ENCODE measurements at places on chromosomes 1 and 21.
A peak's percentile ranks its signal among the peaks of the same experiment; 100 is the strongest.

DNA sequence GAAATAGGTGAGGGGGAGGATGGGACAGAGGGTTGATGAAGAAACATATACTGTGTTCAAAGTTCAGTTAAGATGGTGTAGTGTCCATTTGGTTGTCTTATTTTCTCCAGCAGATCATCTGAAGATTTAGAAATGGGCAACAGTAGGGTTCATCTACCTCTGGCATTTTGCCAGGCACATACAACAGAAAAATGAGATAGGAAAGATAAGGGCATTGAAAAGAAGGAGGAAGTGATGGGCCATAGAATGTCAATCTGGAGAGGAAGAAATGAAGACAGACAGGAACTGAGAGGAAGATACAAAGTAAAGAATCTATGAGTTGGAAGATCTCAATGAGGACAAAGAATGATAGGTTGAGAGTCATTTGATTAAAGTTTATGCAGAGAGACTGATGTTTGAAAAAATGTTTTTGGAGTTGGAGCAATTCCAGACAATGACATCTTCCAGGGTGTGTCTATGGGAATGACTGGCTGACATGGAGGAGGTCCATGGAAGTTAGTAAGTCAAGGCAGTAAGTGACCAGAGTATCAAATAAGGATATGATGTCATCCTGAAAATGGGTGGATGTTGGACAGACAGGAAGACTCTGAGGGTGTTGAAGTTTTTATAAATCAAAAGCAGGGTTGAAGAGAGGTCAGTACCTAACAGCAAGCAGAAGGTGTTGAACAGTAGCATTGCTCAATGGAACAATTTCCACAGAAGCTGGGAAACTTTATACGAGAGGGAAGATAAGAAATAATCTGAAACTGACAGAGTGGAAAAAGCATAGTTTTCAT is 18.7 kb upstream of the CD55 start:
- DNase-seq, result no peak

DNA sequence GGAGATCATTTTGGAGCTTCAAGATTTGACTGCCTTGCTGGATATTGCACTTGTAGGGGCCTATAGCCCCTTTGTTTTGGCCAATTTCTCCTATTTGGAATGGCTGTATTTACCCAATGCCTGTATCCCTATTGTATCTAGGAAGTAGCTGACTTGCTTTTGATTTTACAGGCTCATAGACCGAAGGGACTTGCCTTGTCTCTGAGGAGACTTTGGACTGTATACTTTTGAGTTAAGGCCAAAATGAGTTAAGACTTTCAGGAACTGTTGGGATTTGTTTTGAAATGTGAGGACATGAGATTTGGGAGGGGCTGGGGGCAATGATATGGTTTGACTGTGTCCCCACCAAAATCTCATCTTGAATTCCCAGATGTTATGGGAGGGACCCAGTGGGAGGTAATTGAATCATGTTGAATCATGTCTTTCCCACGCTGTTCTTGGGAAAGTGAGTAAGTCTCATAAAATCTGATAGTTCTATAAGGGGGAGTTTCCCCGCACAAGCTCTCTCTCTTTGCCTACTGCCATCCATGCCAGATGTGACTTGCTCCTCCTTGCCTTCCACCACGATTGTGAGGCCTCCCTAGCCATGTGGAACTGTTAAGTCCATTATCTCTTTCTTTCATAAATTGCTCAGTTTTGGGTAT is 276.1 kb downstream of the LMX1A start:
- DNase-seq, result no peak

DNA sequence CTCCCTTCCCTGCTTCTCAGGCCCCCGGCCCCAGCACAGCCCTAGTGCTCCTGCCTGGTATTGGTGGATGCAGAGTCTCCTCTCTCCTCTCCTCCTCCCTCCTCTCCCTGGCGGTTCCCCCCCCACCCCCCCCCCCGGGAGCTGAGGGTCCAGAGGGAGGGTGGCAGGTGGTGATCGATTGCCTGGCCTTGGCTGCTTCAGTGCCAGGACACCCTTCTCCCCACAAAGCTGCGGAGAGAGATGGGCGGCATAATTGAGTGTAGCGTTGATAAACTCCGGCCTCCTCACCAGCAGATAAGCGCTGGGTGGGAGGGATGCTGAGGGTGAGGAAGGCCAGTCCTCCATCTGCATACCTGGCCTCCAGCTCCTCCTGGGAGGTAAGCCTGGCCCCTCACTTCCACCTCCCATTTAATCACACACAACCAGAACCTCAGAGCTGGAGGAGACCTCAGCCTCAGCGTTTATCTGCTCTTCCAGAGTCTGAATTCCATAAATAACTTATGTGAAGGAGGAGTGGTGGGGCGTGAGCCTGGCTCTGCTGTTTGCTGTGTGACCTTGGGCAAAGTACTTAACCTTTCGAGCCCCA is 60.8 kb downstream of the LRRN2 start:
- no peak for DNase-seq

- DNase-seq, result peak; percentile 59
Measured at GRCh38 chr21:45029298-45029947, 45.0 kb upstream of the ADARB1 start.

DNA sequence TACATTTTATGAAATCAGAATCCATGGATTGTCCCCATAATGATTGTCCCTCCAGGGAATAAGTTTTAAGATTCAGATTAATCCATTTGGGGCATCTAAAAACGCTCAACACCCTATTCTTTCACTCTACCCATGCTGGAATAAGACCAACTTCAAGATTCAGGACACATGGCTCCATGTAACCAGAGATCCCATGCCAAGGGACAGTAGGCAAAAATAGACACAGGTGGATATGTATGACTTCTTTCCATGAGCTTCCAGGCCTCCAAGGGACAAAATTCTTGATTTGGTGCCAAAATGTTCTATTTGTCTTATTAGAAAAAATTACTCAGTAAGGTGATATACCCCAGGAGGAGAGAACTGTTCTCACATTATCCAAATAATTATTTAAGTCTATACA is 178.8 kb downstream of the NRIP1 start:
- DNase-seq, result no peak

DNA sequence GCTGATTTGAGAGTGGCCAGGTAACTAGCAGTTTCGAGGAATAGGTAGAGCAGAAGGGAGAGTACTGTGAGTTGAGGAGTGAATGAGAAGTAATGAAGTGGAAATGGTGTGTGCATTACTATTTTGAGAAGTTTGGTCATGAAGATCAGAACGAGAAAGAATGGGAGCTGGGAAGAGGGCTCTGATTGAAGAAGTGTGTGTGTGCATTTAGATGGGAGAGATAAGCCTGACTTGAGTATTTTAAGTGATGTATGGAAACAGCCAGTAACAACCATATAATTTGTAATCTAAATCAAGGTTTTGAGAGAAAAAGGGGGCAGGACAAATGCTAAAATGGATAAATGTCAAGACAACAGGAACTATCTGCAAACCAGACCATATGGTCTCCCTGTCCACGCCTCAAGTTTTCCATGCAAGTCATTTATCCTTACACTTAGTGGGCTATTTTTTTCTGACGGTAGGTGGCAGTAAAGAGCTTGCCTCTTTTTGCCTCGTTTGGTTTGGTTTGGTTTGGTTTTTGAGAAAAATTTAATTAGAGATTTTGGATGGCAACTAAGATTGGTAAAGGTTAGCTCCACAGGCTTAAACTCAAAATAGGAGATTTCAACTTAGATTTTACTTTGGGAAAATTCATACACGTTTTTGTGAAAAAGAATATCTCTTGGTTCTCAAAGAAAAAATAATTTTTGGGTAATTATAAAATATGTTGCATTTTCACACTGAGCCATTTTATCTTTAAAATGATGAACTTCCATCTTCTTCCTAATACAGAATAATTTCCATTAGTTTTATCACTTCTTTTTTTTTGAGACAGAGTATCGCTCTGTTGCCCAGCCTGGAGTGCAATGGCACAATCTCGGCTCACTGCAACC is 9.5 kb upstream of the B3GALNT2 start:
- peak; percentile 50 for DNase-seq

DNA sequence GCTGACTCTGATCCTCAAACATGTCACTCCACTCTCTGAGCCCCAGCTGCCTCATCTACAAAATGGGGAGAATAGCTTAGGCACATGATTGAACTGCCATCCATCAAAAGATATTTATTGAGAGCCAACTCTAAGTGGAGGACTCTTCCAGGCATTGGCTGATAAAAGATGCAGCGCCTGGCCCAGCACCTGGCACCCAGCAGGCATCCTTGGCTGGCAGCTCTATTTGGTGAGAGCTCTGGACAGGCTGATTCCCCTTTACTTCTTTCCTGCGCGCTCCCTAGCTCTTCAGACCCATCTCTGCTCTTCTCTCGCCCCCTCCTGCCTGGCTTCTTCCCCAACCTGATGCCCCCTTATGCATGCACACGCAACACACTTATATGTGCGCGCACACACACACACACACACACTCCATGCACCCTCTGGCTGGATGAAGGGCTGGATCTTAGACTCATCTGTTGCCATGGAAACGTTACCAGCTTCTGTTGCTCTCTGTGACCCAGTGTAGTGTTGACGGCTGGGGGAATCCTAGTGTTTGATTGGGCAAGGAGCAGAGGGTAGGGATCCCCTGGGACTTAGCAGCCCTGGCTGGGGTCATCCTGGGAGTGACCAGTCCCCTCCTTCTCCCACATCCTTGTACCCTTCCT is 49.3 kb downstream of the VWA5B1 start:
- peak; percentile 31 for DNase-seq

- DNase-seq, result no peak
Measured at GRCh38 chr1:58762806-58763205, 21.0 kb downstream of the JUN start.

DNA sequence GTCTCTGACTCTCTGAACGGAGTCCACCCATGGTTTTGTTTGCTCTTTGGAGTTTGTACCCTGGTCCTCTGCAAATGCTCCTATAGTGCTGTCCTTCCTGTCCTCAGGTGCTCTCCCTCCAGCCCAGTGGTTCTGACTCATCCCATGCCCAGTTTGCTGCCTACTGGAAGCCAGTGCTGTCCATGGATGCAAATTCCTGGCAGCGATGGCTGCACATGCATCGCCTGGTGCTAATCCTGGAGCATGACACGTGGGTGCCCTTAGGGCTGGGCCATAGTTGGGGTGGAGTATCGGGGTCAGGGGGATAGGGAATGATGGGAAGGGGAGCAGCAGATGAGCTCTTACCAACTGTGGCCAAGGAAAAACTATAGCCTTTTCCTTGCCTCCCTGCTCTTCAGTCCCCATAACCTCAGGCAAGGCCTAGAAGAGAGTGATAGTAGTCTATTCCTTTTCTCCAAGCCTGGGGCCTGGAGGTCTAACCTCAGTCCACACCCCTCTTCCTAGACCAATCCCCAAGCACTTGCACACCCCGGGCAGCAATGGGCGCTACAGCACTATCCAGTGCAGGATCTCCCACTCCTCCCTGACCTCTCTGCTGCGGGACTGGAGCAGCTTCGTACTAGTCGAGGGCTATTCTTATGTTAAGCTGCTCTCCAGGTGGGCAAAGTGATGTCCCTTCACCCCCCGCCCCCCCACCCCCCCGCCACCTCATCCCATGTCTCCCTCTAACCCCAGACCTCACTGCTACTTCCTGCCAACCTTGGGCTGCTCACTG is 31.6 kb downstream of the HYI start:
- DNase-seq, result no peak

DNA sequence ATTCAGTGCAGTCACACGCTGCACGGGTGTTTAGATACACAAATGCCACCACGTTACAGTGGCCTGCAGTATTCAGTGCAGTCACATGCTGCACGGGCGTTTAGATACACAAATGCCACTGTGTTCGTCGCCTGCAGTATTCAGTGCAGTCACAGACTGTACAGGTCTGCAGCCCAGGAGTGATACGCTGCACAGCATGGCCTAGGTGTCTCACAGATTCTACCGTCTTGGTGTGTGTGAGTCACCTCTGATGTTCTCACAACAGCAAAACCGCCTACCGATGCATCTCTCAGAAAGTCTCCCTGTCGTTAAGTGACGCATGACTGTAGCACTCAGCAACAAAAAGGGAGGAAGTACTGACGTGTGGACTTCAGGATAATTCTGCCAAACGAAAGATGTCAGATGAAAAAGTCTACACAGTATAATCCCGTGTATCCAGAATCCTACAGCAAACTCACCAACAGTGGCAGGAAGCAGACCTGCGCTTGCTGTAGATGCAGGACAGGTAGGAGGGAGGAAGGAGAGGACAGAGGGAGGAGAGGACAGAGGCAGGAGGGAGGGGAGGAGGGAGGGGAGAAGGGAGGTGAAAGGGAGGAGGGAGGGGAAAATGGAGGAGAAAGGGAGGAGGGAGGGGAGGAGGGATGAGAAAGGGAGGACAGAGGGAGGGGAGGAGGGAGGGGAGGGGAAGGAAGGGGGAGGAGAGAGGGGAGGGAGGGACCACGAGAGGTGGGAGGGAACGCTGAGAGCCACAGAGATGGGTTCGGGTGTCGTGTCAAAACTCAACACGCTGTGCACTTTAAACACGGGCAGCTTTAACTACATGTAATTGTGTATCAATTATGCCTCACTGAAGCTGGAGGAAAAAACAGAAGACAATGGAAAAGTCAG is 36.3 kb upstream of the PCBP3 start:
- DNase-seq, result no peak

- no peak for DNase-seq
Measured at GRCh38 chr21:38691631-38692030, 114.1 kb upstream of the ETS2 start.

DNA sequence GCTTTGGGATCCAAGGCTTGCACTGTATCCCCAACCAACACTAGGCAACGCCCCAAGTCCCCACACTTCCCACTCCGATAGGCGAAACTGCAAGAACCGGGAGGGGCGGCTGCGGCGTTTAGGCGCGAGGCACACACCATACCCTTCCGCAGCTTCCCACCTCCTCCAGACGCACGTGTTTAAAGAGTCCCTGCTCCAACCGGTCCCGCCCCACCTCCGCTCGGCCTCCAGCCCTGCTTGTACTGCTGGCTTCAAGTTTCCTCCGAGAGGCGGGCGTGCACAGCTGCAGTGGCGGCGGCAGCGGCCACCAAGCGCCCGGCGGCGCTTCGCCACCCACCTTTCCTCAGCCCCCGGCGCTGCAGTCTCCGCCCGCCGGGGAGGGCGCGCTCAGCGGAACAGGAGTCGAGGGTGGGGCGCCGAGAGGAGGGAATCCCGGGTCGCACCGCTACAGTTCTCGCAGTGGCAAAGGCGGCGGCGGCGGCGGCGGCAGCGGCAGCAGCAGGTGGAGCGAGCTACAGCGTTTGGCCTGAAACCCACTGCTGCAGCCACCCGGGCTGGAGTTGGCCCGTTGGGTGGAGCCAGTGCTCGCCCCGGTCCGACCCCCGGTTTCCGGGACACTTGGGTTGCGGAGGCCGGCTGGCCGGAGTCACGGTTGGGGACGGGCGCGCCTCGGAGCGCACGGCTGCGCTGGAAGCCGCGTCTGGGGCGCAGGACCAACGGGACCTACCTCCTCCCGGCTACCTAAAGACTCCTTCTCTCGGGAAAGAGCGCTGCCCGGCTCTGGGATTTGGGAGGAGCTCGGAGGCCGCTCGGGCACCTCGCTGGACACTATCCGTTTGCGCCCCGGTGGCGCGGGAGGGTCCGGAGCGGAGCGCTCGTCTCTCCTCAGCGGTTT is at the start of gene CNIH3:
CNIH3 (plus strand) TSS at position 457 of the 895 bp plus-strand sequence. CDS start 858 bp downstream, outside the sequence.
- peak; percentile 84 for DNase-seq

DNA sequence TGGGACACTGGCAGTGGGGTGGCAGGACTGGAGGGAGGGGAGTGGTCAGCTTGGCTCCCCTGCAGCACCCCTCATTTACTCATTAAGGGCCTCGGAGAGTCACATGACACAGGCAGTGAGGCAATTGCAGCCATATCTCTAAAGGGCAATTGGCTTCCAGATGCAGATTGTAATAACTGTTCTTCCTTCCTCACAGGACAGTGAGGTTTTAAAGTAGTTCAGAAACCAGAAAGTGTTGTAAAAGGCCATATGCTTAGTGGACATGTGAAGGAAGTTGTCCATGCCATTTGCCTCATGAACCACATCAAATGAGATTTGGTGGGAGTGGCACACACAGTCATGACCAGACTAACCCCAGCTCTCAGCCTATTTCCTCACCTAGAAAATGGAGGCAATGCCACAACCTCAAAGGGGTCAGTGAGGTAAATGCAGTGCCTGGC is 11.1 kb downstream of the MTX1 start:
- no peak for DNase-seq

Measured in nephron progenitor cell (in vitro differentiated cells).